ENCODE measurements at places on chromosomes 3 and 15.

GRCh38 chr15:99143655-99144610 lies 39.1 kb downstream of the SYNM start:
- no peaks in the 10 kb centered on the region for H3K4me1 ChIP-seq
- H3K4me3 ChIP-seq, result no peak overlapping the region
- H3K27me3 ChIP-seq, result peaks cover 5% of the 10 kb centered on the region
- H3K27ac ChIP-seq, result no peak overlapping the region
- no peaks in the 10 kb centered on the region for H3K36me3 ChIP-seq

- no peak for DNase-seq
- H3K4me1 ChIP-seq, result peaks cover 9% of the 10 kb centered on the region
- H3K27me3 ChIP-seq, result no peaks in the 10 kb centered on the region
- H3K36me3 ChIP-seq, result peaks cover 38% of the 10 kb centered on the region
- H3K27ac ChIP-seq, result peak overlapping the region; percentile 25
- no peak overlapping the region for H3K4me3 ChIP-seq
Measured at GRCh38 chr3:155908086-155908485, 37.6 kb downstream of the GMPS start.

DNA sequence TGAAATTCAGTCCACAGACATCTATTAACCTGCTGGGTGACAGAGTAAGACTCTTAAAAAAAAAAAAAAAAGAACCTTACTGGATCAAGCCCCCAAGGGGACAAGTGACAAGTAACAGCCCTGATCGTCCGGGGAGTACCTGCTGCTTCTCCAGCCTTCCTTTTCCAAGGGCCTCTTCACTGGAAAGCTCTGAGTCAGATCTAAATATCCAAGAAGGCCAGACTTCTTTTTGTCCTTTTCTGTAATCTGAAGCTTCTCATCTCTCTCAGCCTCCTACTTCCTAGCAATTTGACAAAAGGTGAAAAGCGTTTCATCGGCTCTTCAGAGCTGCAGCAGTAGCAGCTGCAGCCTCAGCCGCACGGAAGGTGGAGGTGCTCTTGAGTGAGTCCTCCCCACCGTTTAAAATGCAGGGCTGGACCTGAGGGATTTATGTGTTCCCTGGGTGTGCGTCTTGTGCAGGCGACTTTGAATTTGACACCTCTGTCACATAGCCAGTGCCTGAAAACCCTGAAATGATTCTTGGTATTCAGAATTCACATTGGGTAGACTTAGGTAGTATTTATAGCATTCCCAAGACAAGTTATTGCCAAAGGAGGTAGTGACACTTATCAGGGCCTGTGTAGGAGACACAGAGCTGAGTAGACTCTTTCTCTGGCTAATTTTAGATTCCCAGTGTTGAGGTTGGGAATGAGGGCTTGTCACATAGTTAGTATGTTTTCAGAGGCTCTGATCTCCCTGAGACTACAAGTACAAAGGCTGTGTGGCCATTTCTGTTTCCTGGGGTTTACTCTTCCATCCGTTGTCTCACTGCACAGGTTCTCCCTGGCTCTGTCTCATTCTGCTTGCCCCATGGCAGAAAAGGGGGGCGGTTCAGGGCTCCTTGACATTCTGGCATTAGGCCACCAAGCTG lies 291.2 kb upstream of the C2CD4B start:
- no peak for DNase-seq
- H3K36me3 ChIP-seq, result no peaks in the 10 kb centered on the region
- no peaks in the 10 kb centered on the region for H3K27me3 ChIP-seq
- H3K4me1 ChIP-seq, result no peaks in the 10 kb centered on the region
- H3K4me3 ChIP-seq, result no peak overlapping the region

DNA sequence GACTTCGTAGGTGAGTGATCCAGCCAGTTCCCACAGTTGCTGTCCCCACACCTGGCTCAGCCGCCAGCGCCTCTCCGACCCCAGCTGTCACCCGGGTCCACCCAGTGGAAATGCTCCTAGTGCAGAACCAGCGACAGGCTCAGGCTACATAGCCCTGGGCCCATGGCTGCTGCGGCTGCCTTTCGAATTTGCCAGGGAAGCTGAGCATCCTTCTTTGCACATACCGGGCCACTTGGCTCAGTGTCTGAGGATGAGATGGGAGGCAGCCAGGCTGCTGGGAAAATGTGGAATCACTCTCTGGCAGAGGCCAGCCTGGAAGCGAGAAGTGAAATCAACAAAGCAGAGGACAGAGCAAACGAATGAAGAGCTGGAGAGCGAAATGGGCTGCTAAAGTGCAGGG lies 80.1 kb downstream of the ST8SIA2 start:
- no peak overlapping the region for H3K27ac ChIP-seq
- no peak for DNase-seq
- H3K4me1 ChIP-seq, result no peaks in the 10 kb centered on the region

Data from memory B cell (primary cell).